Stimulated activated CD4-positive, alpha-beta T cell treated with anti-CD3 and anti-CD28 coated beads, Interleukin-15, amount 100 ng/mL, for 1 hour (primary cell): ENCODE measurements at places on chromosomes 16 and 17.

- DNase-seq = no peak
Observed at GRCh38 chr17:46733837-46734475, 84.5 kb downstream of the WNT3 start.

DNA sequence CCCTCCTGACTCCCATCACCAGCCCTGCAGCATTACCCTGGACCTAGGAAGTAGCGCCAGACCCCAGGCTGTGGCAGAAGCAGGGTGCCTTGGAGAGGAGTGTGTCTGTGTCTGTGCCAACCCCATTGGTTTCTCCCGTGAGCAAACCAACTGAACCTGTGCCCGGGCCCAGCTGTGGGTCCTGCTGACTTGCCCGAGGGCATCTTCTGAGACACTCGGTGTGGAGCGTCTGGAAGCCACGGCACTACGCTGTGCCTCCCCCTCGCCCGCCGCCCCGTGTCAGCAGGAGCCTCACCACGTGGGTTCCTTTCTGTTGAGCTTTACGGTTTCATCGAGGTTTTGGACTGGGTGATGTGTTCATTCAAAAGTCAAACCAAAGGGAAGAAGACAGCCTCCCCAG, 27.8 kb downstream of the ZNF750 start:
- no peak for DNase-seq

DNA sequence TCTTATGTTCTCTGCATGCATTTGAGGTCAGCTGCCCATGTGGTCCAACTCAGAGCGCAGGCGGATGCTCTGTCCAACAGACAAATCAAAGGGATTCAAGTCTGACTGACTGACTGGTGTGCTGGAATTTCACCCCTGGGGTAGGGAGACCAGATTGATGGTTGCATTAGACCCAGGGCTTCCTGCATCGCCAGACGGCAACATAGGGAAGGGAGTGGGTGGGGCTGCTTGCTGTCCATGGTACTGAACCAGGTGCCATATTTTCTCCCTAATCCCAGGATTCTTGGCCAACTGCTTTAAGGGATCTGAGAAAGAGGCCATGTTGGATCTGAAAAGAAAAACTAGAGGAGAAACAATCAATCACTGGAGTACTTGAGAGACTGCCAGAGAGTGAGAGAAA, 332.0 kb downstream of the XYLT1 start:
- DNase-seq = no peak

DNA sequence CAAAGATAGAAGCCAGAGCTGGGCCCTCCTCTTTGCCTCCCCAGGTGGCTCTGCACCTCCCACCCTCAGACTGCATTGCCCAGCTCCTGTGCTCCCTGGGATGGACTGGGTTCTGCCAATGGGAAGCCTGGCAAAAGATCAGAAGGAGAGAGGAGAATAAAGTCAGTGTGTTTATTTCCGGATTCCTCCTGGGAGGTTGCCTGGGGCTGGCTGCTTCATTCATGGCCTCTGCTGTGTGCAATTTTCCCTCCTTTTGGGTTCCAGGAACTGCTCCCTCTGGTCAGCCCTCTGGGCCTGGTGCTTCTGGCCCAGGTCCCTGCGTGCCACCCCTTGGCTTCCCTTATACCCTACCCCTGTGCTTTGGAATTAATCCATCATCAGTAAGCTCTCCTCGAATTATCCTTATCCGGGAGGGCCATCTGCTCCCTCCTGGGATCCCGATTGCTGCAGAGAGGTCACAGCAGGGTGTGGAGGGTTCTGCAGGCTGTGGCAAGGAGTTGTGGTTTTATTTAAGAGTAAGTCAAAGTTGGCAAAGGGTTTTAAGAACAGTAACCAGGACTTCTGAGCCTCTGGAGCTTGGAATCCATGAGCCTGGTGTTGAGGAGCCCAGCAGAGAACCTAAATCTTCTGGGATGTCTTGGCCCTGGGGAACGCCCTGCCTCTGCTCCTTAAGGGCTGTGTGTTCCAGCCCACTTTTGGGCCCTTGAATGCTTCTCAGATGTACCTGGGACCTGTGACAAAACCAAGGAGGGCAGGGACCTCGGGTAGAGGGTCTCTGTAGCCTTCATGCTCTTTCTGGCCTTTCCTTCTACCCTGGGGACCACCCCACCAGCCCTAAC, 8.2 kb upstream of the MMP2 start:
- DNase-seq = no peak

- no peak for DNase-seq
Observed at GRCh38 chr17:43312011-43312410, 78.2 kb upstream of the RNU2-1 start.

GRCh38 chr16:19400711-19401110, 17.0 kb upstream of the TMC5 start:
- DNase-seq = no peak

DNA sequence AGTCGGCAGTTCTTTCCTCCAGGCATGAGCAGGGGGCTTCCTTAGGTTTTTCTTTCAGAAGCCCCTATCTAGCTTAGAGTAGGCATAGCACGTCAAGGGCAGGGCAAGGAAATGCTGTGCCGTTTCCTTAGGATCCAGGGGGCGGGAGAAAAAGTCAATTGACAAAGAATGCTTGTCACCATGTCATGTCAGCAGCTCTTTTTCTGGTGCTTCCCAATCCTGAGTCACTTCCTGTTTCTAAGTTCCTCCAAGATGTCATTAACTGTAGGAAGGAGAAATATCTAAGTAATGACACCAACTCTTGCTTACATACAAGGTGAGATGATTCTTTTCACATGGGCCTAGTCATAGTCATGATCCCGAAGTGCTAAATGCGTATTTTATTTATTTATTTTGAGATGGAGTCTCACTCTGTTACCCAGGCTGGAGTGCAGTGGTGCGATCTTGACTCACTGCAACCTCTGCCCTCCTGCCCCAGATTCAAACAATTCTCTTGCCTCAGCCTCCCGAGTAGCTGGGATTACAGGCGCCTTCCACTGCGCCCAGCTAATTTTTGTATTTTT, 35.2 kb downstream of the GJC1 start:
- DNase-seq = no peak

- no peak for DNase-seq
Observed at GRCh38 chr17:5499476-5500231, 13.3 kb downstream of the MIS12 start.

GRCh38 chr17:6666557-6666956, 15.0 kb downstream of the C17orf100 start:
- no peak for DNase-seq

DNA sequence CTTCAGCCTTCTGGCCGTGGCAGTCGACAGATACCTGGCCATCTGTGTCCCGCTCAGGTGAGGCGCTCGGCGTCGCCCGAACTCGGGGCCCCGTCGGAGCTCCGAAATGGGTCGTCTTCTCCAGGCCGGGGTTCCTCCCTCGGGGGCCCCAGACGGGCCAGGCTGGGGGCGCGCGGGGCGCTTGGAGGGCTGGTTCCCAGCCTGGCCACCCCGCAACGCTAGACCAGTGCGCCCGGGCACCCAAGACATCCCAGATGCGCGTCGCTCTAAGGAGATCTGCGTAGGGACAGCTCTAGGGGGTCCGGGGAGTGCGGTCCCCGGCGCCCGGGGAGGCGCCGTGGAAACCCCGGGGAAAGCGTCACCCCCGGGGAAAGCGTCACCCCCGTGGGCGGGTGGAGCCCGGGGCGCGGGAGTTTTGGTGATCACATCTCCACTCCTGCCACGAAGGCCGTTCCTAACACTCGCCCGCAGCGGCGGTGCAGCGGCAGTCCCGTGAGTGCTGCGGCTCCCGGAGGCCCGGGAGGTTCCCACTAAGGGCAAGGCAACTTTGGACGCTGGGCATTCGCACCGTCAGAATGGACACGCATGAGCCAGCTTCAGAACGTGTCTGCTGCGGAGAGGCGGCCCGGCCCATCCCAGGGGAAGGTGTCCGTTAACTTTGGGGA, 729 bp downstream of the ADORA2B start:
- peak; percentile 20 for DNase-seq

- no peak for DNase-seq
Observed at GRCh38 chr17:9138161-9138717, 116.9 kb downstream of the NTN1 start.

GRCh38 chr16:58999762-59000161, 265.6 kb upstream of the GOT2 start:
- DNase-seq = no peak

DNA sequence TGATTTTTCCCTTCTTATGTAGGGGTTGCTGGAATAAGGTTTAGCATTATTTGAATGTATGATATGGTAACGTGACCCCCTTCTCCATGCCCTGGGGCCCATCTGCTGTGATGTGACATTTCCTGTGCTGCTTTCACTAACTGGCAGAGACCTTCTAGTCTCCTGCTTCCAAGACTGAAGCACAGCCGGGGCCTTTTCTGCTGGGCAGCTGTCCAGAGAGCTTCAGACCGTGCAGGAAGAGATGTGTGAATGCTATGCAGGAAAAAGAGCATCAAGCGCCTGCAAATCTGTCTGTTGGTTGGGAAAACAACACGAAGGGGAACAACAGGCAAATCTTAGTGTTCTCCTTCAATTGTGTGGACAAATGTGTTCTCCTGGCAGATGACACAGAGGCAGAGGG, 128.5 kb downstream of the SPACA3 start:
- DNase-seq = no peak

- no peak for DNase-seq
Observed at GRCh38 chr16:82882982-82883835, 256.4 kb downstream of the CDH13 start.

DNA sequence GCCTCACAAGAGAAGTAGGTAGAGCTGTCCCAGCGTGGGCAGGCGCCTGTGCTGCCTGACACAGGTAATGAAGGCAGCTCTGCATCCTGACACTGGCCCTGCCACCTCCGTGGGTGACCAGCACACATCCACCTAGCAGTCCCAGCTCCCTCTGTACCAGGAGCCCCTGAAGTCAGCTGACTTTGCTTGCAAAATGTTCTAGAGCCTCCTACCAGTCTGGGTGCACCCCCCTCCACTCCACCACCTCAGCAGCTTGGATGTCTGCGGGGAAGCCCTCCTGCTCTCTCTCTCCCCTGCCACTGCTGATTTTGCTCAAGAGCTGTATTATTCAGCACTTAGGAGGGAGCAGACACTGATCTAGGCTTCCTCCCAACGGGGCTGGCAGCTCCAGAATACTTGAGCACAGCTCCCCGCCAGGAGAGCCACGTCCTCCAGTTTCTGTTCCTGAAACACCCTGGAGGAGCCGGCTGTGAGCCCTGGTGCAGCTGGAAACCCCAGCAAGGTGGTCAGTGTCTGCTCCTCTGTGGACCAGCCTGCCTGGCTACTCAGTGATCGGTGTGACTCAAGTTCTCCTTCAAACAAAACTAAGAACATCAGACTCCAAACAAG, 1.0 kb downstream of the RNF166 start:
- DNase-seq = no peak

- no peak for DNase-seq
Observed at GRCh38 chr17:8481703-8482102, 46.0 kb downstream of the NDEL1 start.

DNA sequence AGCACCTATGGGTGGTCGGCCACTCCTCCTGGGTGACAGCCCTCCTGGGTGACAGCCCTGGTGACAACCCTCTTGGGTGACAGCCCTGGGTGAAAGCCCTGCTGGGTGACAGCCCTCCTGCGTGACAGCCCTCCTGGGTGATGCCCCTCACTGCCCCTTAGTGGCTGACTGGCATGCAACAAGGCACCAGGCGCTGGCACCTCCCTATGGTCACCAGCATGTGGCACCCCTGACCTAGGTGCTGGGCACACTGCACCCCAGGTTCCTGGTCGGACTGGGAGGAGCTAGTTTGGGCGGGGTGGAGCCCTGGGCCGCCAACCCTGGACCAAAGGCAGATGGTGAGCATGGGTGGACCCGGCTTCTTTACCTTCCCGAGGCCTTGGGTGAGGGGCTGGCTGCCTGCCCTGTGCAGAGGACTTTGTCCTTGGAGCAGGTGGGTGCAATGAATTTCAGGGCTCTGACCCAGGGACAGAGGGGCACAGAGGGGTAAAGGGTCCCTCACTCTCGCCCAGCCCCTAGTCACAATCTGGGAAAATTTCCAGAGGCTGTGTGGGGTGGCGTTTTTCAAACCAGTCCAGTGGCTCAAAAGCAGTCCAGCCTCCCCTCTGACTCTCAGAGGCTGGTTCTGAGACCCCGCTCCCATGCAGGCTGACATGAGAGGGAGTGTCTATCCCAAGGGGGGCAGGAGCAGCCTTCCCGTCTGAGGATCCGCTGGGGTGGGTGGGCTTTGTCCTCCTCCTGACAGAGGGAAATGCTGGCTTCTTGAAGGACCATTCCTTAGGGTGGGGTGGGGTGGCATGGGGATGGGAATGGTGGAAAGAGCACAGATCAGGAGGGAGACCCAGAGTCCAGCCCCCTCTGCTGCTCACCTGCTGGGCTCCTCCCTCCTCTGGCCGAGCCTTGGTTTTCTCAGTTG, 25.9 kb upstream of the TNFRSF13B start:
- DNase-seq = no peak

DNA sequence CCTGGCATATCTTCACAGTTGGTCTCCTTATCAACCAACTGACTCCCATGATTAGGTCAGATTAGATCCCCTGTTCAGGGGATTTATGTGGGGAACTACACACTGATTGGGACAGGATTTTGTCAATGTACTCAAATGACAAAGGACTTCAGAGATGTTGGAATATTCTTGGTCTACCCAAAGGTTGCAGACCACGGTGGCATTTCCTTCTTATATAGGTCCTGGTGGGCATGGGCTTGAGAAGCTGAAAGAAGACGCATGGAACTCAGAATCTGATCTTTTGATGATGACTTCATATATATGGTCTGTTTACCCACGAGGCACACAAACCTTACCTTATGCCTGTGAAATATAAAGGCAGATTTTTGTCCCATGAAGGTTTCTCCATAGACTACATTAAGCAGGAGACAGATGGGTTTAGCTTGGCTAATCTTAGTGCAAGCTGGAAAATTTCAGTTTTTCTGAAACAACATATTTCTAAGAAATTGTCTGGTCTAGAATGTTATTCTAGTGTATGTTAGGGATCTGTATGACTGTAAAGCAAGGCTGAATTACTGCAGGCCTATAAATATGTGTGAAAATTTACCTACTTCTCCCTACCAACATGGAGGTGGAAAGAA, 33.5 kb downstream of the HLF start:
- DNase-seq = no peak

- DNase-seq = no peak
Observed at GRCh38 chr16:87319011-87319410, 1.8 kb upstream of the C16orf95 start.

- no peak for DNase-seq
Observed at GRCh38 chr16:870856-871561, 70.5 kb upstream of the GNG13 start.

DNA sequence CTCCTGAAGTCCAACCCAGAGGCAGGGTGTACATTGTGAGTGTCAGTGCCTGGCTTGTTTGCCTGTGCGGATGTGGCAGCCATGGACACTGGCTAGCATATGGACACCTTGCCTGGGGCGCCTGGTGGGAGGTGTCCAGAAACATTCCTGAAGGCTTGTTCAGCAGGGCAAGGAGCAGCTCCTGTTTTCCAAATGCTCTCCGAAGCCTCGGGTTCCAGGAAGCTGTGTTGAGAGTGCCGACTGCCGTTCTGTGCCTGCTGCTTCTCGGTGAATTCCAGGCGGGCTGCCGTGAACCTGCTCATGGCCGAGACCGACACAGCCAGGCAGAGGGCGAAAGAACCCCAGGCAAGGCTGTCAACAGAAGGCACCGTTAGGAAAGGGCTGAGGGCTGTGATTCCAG, 10.9 kb upstream of the DHRS7C start:
- no peak for DNase-seq
